ENCODE measurements at places on chromosomes 2 and 18.

GRCh38 chr2:150983314-150983897 lies 278.3 kb downstream of the RBM43 start:
- DNase-seq, result no peak

GRCh38 chr2:184611361-184612085 lies 13.2 kb downstream of the ZNF804A start:
- DNase-seq, result no peak

- no peak for DNase-seq
Measured at GRCh38 chr2:40625849-40626248, 174.0 kb upstream of the SLC8A1 start.

GRCh38 chr2:219124381-219125110 lies 36.1 kb downstream of the NHEJ1 start:
- no peak for DNase-seq

DNA sequence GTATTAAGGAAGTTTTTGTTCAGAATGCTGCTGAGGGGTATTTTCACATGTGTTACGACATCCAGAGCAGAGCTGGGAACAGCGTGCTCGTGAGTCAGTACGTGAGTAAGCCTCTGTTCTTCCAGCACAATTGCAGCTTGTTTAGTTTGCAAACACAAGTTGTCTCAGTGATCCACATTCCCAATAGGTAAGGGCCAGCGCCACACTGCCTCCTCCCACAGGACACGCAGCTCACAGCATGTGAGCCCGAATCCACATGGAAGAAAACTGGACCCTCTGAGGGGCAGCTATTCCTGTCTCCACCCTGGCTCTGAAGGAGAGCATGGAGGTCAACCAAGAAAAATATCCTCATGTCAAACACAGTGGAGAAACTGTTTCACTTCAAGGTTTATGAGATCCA lies 173.9 kb upstream of the PID1 start:
- DNase-seq, result no peak

GRCh38 chr2:20578266-20578894 lies 72.5 kb downstream of the HS1BP3 start:
- DNase-seq, result no peak
